Stimulated activated CD4-positive, alpha-beta T cell treated with anti-CD3 and anti-CD28 coated beads, Interleukin-1b, Interleukin-23, amount 100 ng/mL, for 4 hours (primary cell): ENCODE measurements at places on chromosomes 13 and 19.

GRCh38 chr19:1122972-1123363, 19.2 kb downstream of the GPX4 start:
- no peak for DNase-seq

GRCh38 chr13:32902874-32903273, 113.3 kb upstream of the KL start:
- DNase-seq: no peak

DNA sequence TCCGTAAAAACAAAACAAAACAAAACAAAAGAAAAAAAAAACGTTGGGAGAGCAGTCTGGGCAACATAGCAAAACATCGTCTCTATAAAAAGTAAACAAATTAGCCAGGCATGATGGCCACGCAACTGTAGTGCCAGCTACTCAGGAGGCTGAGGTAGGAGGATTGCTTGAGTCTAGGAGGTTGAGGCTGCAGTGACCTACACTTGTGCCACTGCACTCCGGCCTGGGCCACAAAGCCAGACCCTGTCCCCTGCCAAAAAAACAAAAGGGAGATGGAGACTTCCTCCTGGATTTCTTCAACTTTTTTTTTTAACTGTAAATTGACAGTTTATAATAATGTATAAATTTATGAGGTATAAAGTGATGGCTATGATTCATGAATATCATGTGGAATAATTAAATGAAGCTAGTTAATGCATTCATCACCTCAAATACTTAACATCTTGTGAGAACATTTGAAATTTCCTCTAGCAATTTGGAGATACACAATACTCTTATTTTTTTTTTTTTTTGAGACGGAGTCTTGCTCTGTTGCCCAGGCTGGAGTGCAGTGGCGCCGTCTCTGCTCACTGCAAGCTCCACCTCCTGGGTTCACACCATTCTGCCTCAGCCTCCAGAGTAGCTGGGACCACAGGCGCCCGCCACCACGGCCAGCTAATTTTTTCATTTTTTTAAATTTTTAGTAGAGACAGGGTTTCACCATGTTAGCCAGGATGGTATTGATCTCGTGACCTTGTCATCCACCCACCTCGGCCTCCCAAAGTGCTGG, 1.9 kb downstream of the PDCD2L start:
- DNase-seq: no peak

- DNase-seq: no peak
Measured at GRCh38 chr13:33050161-33050560, 33.9 kb downstream of the KL start.

- no peak for DNase-seq
Measured at GRCh38 chr19:44303976-44304568, 753 bp downstream of the ZNF235 start.

DNA sequence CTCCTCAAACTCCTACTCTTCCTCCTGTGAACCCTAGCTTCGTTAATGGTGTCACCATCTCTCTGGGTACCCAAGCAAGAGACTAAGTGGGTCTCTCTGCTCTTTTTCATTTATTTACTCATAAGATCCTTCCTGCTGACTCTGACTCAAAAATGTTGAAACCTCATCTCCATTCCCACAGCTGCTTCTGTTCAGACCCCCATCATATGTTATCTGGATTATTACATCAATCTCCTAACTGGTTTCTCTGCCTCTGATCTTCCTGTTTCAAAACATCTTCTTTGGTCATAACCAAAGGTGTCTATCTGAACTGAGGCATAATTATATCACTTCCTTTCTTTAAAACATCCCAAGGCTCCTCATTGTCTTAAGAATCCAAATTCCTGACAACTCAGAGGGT, 2.0 kb upstream of the MEDAG start:
- no peak for DNase-seq

DNA sequence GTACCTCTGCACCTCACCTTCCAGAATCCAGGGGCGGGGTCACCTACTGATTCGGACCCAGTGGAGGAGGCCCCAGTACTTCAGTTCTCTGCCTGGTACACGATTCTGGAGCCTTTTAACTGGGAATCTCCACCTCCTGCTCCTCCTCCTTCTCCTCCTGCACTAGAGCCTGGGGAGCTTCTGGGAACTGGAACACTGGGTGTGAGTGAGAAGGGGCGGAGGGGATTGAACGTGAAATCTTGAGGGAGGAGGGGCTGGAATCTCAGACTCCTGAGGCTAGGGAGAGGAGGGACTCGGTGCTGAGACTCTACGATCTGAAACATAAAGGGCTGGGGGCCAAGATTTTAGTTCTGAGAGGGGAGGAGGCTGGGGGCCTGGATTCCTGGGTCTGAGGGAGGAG, at the start of gene KLK8:
TSS of gene KLK8 (minus strand) at position 90 of the 400 bp plus-strand sequence. CDS start 437 bp downstream, outside the sequence.
- DNase-seq: no peak

DNA sequence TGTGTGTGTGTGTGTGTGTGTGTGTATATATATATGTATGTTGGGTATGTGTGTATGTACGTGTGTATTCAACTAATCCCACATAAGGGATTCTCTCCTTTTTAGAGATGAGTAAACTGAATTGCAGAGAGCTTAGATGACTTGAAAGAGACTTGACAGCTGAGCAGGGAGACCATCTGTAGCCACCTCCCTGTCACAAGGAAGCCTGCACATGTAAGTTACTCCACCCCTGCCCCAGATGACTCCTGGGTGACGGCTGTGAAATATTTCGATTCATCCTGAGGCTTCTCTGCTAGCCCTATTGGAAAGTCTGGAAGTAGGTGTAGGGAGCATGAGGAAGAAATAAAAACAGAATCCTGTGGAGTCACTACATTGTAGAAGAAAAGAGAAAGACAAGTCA, 480.4 kb downstream of the FOXO1 start:
- no peak for DNase-seq
